Omental fat pad (tissue), 4 donors: ENCODE measurements at places on chromosomes 16 and 17. TPM values are rescaled to one million over a fixed set of nuclear protein-coding genes. Genes with fewer than 3 reads are reported as not detected.

TPSG1 gene
- not detected for total RNA-seq

CDH16 gene
- not detected for total RNA-seq

NOS2 gene
- 0.19 TPM for total RNA-seq

- peak; percentile 98 for DNase-seq
Measured at GRCh38 chr17:49677933-49678847, at the start of gene SPOP. SPOP (minus strand) TSS chr17:49678097; CDS start chr17:49622810, 55,287 bp downstream.

- no peak for DNase-seq
Measured at GRCh38 chr17:21174713-21175112, 39.2 kb downstream of the TMEM11 start.
